ENCODE measurements at places on chromosomes 4 and X. TPM values are rescaled to one million over a fixed set of nuclear protein-coding genes. Genes with fewer than 3 reads are reported as not detected.

ADH1C gene
- polyA plus RNA-seq: 18.2 TPM

AMTN gene
- not detected for polyA plus RNA-seq

MAGEB2 gene
- not detected for polyA plus RNA-seq

PLP1 gene
- 80.3 TPM for polyA plus RNA-seq

CTSO gene
- 28.6 TPM for polyA plus RNA-seq

NXF2 gene
- not detected for polyA plus RNA-seq

ADAMTS3 gene
- 2.9 TPM for polyA plus RNA-seq

TMPRSS11D gene
- not detected for polyA plus RNA-seq

KANTR gene
- polyA plus RNA-seq: not detected

SPIN2A gene
- polyA plus RNA-seq: 3.8 TPM

ARHGAP6 gene
- polyA plus RNA-seq: 5.3 TPM

RNF175 gene
- 0.35 TPM for polyA plus RNA-seq

ADGRG2 gene
- polyA plus RNA-seq: 8.5 TPM

ARMCX2 gene
- 137 TPM for polyA plus RNA-seq

PLAC8 gene
- polyA plus RNA-seq: 0.70 TPM

RNF4 gene
- polyA plus RNA-seq: 38.3 TPM

CABS1 gene
- not detected for polyA plus RNA-seq

SLC10A6 gene
- polyA plus RNA-seq: 0.30 TPM

PPP2R2C gene
- polyA plus RNA-seq: 0.24 TPM

RPL10 gene
- polyA plus RNA-seq: 5,241 TPM

ARHGAP10 gene
- 19.8 TPM for polyA plus RNA-seq

ANXA10 gene
- polyA plus RNA-seq: not detected

GC gene
- not detected for polyA plus RNA-seq

TMEM31 gene
- polyA plus RNA-seq: 0.99 TPM

RRAGB gene
- polyA plus RNA-seq: 16.1 TPM

MAGEA2B gene
- polyA plus RNA-seq: not detected

USP53 gene
- 15.8 TPM for polyA plus RNA-seq

RS1 gene
- polyA plus RNA-seq: 0.07 TPM

ADH6 gene
- polyA plus RNA-seq: 1.9 TPM

FRMPD4 gene
- polyA plus RNA-seq: 0.57 TPM

IQSEC2 gene
- not detected for polyA plus RNA-seq

GPRIN3 gene
- polyA plus RNA-seq: 5.2 TPM

C4orf36 gene
- polyA plus RNA-seq: not detected

TMEM192 gene
- 11.4 TPM for polyA plus RNA-seq

XAGE2 gene
- not detected for polyA plus RNA-seq

DUX4 gene
- not detected for polyA plus RNA-seq

KLF3 gene
- 32.9 TPM for polyA plus RNA-seq

GLUD2 gene
- 2.2 TPM for polyA plus RNA-seq

GABRE gene
- polyA plus RNA-seq: 44.3 TPM

FAAH2 gene
- 1.6 TPM for polyA plus RNA-seq

TAF7L gene
- not detected for polyA plus RNA-seq

AREG gene
- polyA plus RNA-seq: 0.57 TPM

FAM47A gene
- not detected for polyA plus RNA-seq

FAM184B gene
- polyA plus RNA-seq: 2.1 TPM

STPG2 gene
- polyA plus RNA-seq: 0.11 TPM

MAGEA9B gene
- polyA plus RNA-seq: not detected

NPY5R gene
- polyA plus RNA-seq: 0.24 TPM

Measured in muscle of arm (tissue), 14 donors.